ENCODE measurements at places on chromosomes 3 and 15.

DNA sequence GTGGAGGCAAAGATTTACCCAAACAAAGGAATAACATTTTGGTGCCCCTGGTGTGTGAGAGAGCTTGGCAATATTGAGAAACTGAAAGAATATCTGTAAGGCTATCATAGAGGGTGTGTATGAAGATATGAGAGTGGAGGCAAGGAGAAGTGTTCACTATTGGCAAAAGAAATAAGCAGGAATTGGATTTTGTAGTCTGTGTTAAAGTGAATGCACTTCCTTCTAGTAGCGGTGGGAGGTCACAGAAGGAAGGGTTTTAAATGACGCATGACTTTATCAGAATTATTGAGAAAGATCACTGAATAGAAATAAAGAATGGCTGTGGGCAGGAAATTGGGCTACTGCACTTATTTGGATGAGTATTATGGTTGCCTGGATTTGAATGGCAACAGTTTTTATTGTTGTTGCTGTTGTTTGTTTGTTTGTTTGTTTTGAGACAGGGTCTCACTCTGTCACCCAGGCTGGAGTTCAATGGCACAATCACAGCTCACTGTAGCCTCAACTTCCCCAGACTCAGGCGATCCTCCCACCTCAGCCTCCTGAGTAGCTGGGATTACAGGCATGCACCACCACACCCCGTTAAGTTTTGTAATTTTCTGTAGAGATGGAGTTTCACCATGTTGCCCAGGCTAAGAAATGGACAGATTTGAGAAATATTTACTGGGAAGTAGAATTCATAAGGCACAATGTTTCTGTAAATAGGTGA, 16.3 kb downstream of the MME start:
- DNase-seq: no peak

- no peak for DNase-seq
Observed at GRCh38 chr3:126536126-126536525, 12.2 kb downstream of the CHST13 start.

DNA sequence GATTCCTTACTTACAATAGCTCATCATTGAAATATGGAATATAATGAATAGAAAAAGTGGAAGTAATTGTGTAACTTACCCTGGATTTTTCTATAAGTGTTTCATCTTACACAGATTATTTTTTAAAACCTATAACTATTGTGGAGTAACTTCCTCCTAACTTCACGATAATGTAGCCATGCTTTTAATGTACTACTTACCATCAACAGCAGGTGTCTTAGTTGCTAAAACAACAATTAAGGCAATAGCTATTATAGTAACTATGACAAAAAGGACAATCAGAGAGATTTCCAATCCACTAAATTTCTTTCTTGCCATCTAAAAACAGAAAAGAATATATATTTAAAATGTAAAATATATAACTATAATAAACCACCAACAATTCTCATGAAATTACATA, 2.6 kb downstream of the SI start:
- no peak for DNase-seq

DNA sequence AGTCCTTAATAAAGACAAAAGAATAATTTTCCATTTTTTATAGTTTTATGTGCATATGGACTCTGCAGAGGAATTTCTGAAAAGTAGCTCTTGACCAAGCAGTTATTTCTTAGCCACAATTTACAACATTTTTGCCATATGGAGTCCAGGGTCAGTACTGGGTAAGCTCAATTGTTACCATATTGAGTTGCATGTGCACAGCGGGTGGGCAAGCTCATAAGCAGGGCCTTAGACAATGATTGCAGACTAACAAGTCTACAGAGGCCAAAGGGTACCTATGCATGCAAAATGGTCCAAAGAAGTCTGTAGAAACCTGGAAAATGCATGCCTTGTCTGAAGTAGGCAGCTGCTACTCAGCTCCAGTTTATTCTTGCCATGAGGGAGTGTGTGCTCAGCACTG, 19.0 kb upstream of the ARHGEF26 start:
- no peak for DNase-seq

- no peak for DNase-seq
Observed at GRCh38 chr3:124496061-124496460, 234.2 kb upstream of the UMPS start.

GRCh38 chr3:170496026-170496867, 77.6 kb downstream of the CLDN11 start:
- no peak for DNase-seq

- DNase-seq: no peak
Observed at GRCh38 chr3:178778589-178778988, 242.4 kb downstream of the KCNMB2 start.

GRCh38 chr15:95646484-95647273, 683.8 kb upstream of the NR2F2 start:
- DNase-seq: no peak

DNA sequence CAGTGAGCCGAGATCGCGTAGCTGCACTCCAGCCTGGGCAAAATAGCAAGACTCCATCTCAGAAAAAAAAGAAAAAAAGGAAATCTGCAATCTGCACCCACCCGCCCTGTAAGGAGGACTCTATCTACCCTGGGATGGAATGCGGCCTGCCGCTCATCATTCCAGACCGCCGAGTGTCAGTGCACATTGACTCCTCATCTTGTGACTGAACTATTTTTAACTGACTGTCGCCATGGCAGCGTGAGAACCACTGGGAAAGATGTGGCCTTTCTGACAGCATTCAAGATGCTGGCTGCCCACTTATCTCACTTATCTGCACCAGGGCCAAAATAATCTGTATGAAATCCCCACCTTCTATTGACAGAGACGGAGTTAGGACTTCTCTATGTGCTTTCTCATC, 38.8 kb upstream of the ANKRD34C start:
- DNase-seq: no peak

GRCh38 chr15:85543741-85544155, 163.3 kb downstream of the AKAP13 start:
- no peak for DNase-seq

- no peak for DNase-seq
Observed at GRCh38 chr15:90401495-90401894, 13.5 kb downstream of the IQGAP1 start.

Measured in SW 1271 (cell line).